ENCODE measurements at places on chromosomes 4 and X.

DNA sequence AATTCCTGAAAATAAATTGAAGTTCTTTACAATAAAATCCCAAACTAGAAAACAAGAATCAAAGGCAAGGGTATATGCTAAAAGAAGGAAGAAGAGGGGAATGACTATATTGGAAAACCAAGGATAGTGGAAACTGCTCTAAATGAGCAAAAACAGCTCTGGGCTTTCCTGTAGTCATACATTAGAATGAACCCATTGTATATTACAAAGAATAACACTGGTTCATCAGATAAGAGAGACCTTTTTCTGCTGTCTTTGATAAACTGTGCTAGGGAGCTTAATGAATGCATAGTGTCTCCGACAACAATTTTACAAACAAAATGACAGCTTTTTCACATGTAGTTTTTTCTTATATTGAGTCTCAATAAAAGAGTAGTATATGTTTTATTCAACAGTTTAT is 26.6 kb downstream of the TLR2 start:
- no peak for DNase-seq

DNA sequence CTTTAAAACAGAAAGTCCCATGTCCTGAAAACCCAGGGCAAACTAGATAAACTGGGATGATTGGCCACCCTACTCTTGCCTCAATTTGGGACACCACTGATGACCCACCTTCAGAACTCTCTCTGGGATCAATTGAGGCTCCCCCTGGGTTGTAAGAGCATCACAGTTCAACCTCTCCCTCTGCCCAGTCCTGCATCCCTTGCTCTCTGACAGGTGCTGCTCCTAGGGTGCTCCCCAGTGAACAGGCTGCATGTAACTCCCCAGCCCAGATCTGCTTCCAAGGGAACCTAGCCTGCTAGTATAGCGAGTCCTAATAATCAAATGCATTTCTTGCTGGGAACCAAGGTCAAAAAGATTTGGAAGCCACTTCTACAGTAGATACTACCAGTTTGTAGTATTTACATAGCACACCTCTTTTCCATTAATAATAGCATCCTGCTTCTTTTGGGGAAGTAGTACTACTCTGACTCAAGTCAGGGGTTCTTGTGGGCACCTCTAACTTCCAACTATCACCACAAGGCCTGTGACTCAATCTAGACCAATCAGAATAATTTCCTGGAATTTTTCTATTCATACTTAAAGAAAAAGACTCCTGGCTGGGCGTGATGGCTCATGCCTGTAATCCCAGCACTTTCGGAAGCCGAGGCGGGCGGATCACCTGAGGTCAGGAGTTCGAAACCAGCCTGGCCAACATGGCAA is 42.1 kb upstream of the SPINK2 start:
- DNase-seq = no peak

DNA sequence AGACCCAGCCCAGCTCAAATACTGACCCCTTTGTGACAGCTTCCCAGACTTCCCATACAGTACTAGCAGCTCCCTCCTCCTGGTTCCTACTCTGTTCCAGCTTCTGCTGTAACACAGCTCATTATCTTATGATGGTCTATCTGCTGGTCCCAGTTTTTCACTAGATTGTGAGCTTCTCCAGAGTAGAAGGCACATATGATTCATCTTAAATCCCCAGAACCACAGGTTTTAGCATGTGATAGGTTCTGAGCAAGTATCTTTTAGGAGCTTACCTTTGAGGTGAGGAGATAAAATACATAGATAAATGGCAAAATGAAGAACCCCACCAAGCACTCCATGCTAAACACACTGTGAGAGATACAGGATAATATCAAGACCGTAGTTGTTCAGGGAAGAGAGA is 27.6 kb upstream of the ANXA3 start:
- DNase-seq = no peak

DNA sequence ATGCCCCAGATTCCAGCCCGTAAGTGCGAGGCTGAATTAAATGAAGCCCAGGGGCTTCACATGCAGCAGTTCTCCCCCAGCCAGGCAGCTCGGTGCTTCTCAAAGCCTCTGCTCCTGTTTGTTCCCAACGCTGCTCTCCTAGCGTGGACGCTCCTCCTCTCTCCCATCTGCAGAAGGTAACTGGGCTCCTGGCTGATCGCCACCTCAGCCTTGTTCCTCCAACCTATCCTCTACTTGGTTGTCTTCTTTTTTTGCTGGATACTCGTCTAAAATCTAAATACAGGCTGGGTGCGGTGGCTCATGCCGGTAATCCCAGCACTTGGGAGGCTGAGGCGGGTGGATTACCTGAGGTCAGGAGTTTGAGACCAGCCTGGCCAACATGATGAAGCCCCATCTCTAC is 70.3 kb downstream of the NSUN7 start:
- DNase-seq = no peak

DNA sequence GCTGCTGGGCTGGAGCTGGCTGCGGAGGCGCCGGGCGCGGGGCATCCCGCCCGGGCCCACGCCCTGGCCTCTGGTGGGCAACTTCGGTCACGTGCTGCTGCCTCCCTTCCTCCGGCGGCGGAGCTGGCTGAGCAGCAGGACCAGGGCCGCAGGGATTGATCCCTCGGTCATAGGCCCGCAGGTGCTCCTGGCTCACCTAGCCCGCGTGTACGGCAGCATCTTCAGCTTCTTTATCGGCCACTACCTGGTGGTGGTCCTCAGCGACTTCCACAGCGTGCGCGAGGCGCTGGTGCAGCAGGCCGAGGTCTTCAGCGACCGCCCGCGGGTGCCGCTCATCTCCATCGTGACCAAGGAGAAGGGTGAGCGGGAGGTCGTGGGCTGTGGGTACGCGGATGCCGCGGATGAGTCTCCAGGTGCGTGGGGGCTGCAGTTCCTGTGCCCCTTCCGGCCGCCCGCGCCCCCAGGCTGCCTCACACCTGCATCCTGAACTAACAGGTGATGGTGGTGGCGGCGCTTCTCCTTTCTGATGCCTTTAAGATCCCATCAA is 499 bp downstream of the CYP2U1 start:
- DNase-seq = peak; percentile 51
